T-helper 22 cell (primary cell): ENCODE measurements at places on chromosomes 5 and 9.

DNA sequence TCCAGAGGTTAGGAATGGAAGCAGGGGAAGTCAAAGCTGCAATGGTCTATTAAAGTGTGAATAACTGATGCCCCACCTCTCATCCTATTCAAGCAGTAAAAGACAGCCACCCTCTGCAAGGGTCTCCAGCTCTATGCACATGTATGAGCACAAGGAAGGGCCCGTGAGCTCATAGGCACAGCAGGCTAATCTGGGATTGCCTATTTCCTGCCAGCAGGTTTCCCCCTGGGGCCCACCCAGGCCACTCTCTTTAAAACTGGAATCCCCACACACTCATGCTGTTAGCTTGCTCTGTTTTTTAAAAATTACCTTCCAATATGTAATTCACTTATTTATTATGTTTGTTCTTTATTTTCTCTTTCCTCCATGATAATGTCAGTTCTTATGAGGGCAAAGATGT is 48.7 kb upstream of the ZNF366 start:
- no peak for DNase-seq

DNA sequence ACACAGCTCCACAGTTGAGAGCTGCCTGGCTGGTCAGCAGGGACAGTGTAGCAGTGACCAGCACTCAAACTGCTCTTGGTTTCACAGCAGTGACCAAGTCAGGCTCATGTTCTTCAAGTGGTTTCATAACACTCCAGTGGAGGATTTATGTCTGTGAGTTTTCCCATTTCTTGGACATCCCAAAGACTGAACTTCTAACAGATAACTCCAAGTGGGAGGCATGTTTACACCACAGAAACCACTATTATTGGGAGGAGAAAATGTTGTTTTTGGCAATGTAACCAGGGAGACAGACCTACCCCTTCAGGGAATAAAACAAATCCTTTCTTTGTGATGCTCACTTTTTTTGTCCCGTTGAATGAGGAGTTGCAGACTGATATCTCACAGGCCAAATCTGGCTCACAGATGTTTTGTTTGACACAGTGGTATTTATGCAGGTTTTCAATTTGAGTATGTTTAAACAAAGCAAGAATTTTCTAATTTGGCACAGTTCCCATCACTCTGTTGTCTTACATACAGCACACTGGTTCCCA is 141.5 kb downstream of the RMI1 start:
- DNase-seq = no peak

- no peak for DNase-seq
These were observed 18.3 kb upstream of the ECPAS start for GRCh38 chr9:111502506-111502905.

DNA sequence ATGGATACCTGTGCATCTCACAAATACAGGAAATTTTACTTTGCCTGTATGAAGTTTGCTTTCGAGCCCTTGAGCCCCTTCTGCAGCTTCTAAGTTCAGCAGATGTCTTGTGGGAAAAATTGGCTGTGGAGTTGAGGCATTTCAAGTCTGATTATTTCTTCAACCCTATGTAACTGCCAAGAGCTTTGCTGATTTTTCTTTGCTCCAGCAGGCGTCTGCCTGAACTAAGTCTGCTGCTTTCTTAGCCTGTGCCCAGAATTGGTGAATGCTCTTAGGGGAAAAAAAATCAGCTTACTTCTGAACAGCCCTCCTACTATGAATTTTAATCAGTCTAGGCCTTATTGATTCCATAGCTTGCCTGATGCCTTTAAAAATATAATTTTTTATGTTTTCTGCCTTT is 41.2 kb downstream of the RIC1 start:
- DNase-seq = no peak

- no peak for DNase-seq
These were observed 115.2 kb downstream of the CPLANE1 start for GRCh38 chr5:37133939-37134338.

- no peak for DNase-seq
These were observed 85.8 kb downstream of the AOPEP start for GRCh38 chr9:94812343-94812742.

GRCh38 chr9:18606846-18607245 is 132.9 kb downstream of the ADAMTSL1 start:
- DNase-seq = no peak
